ENCODE measurements at places on chromosomes 12 and 14.
A peak's percentile ranks its signal among the peaks of the same experiment; 100 is the strongest.

DNA sequence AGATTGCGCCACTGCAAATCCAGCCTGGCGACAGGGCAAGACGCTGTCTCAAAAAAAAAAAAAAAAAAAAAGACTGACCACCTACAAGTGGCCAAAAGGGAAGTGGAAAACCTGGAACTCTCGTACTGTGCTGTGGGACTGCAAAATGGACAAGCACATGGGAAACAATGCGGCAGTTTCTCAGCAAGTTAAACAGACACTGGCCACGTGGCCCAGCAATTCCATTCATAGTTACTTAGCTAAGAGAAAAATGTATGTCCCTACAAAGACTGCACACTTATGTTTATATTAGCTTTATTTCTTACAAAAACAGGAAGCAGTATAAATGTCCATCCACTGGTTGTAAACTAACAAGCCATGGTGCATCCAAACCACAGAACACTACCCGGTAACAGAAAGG is 5.6 kb downstream of the CHFR start:
- DNase-seq = no peak

GRCh38 chr12:12282202-12282601 is 15.4 kb upstream of the LRP6 start:
- no peak for DNase-seq

GRCh38 chr12:90683871-90684270 is 271.1 kb downstream of the CCER1 start:
- DNase-seq = no peak

DNA sequence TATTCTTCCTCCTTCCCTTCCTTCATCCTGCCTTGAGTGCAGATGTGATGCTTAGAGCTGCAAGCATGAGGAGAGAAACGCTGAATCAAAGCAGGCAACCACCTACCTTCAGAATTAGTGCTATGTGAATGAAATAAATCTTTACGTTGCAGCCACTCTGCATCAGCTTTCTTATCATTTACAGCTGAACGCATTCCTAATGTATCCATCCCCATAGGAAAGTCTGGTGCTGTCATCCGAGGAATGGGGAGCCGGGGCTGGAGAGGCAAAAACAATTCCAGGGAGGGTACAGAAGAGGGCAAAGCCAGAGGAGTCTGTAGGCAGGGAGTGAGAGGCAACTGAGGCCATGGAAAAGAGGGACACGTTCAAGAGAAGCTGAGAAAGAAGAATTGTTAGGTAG is 90.0 kb downstream of the GCH1 start:
- DNase-seq = no peak

GRCh38 chr14:24988760-24989159 is 61.2 kb downstream of the STXBP6 start:
- no peak for DNase-seq

DNA sequence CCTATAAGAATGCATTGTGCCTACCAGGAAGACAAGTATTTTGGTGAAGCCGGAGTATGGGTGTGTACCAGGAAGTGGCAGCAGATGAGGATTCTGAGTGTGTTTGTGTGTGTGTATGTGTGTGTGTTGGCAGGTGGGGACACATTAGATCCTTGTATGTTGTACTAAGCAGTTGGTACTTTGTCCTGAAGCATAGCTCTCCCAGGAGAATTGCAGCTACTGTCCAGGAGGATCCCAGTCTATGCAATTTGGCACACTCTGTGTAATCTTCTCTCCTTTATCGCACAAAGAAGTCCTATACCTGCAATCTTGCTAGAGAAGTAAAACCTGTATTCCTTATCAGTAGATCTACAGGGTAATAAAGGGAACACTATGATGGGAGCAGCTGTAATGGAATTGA is 276.5 kb downstream of the PAWR start:
- no peak for DNase-seq

DNA sequence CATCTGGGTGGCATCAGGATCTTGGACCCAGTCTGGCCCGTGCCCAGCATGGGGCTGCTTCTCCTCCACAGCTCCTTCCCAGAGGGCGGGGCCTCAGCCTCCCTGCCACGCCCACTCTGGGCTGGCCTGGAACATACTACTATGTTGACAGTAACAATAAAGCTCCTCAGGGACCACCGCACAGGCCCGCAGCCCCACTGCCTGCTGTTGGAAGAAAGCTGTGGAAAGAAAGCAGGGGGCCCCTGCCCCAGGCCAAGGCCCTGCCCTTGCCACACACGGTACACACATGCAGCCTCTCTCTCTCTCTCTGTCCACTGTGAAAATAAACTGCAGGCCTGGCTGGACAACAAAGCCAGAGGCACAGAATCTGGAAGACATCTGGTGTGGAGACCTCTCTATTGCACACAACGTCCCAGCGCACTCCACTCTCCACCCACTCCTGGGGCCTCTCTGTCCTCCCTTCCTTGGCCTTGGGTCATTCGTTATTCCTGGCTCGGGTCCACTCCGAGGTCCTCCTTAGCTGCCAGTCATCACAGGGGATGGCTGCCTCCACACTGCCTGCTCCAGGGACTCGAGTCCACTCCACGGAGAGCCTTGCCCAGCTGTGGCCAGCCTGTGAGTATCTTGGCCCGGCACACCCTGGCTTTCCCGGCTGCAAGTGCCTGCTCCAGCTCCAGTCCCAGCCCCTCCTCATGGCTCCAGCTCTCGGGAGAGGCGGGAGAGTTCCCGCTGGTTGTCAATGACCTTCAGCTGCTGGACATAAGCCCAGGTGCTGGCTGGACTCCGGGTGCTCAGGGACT is 11.8 kb upstream of the ENDOU start:
- no peak for DNase-seq

GRCh38 chr14:92021523-92021922 is 18.3 kb downstream of the TRIP11 start:
- DNase-seq = no peak

GRCh38 chr12:95633732-95634465 is 82.6 kb upstream of the USP44 start:
- DNase-seq = no peak

- peak; percentile 19 for DNase-seq
Measured at GRCh38 chr12:46071769-46072624, 81.6 kb upstream of the SCAF11 start.

DNA sequence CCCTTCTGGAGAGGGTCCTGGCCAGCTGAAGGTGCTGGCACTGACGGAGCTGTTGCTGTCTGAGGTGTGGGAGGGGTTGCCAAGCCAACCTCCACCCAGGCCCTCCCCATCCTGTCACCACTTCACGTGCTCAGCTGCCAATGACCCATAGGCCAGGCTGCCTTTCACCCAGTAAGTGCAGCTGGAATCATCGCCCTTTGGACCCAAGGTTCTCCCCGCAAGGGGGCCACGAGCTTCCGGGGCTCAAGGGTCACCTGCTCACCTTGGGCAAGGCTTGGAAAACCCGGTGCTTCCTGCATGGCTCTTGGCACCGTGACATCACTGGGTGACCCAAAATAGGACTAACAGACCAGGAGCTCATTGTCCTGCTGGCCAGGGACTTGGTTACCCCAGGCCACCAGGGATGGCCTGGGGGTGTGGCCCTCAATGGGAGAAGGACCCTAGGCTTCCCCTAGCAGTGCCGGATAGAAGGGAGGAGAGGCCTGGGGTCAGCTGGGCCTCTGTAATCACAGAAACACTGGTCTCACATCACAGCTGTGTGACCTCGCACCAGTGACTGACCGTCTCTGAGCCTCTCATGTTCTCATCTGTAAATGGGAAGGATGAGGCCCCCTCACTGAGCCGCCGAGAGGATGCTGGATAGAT is 51.3 kb downstream of the CCDC85C start:
- no peak for DNase-seq

DNA sequence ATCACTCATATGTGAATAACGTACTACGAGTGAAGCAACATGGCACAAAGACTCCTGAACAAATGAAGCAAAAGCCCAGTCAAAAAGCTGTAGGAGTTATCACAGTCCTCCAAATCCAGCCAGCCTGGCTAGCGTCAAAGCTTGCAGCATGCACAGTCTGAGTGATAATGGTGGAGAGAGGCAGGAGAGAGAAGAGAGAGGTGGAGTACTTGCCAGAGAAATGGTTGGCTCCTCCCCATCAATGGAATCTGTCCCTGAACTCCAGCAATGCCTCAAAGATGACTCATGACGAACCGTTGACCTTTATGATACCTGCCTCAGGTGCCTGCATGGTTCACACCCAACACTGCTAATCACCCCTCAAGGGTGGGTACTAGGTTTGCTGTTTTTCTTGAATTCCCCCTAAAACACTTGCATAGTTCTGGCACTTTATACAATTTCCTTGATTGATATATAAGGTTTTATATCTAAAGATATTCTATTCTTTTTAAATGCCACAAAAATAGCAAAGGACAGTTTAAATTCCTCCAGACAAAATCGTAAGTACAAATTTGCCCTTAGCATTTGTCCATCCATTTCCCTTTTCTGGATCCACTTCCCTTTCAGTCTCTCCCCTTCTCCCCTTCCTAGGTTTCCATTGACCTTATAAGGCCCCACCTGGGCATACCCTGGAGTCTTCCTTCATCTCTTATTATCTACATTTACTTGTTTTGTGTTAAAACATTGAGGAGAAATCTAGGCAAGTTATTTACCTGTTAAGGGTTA is 10.2 kb downstream of the ARHGDIB start:
- DNase-seq = no peak

DNA sequence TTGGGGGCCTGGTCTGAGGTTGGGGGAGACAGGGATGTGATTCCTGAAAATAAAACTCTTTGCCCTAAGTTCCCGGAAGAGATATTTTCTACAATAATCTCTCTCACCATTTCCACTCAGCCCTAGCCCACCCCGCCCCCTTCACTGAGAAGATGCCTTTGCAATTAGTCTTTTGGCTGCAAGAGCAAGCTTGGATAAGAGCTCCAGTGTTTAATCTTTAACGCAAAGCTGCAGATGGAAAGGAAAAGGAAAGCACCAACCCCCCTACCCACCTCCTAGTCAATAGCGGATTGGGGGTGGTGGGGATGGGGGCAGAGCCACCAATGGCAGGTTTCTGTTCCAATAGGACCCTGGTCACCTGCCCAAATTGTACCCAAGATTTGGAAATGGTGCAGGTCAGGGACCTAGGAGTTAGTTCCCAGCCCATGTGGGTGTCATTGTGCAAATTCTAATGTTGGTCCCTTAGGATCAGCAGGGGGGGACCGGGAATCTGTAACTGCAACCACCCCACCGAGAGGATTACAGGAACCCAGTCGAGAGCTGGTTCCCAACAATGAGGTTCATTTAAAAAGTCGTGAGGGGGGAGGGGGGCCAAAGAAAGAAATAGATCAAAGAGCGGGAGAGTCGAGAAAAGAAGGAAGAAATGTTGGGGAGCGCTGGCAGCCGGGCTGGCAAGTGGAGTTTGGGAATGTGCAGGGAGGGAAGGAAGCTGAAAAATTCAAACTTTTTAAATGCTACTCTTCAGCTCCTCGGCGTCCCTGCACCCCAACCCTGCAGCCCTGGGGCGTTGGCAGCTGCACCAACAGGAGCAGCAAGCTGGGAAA is 1.6 kb downstream of the ZFP36L1 start:
- DNase-seq = no peak

- no peak for DNase-seq
Measured at GRCh38 chr12:124512667-124513296, 54.6 kb downstream of the NCOR2 start.

- no peak for DNase-seq
Measured at GRCh38 chr14:101402936-101403660, 158.2 kb upstream of the DIO3 start.

DNA sequence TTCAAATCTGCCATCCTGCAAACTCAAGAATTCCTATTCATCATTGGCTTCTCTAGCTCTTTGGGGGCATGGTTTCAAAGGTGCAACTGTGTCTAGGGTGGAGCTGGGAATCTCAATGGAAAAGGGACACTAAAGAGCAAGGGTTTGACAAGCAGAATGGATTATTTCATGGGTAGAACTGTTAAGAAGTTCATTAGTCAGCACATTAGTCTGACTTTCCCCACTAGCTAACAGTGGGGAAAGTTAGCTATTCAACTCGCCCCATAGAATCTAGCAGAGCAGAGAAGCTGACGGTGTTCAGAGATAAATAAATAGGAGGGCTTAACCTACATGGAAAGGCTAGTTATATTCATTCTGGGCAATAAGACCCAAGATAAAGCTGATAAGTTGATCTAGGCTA is 153.9 kb downstream of the EMP1 start:
- no peak for DNase-seq

DNA sequence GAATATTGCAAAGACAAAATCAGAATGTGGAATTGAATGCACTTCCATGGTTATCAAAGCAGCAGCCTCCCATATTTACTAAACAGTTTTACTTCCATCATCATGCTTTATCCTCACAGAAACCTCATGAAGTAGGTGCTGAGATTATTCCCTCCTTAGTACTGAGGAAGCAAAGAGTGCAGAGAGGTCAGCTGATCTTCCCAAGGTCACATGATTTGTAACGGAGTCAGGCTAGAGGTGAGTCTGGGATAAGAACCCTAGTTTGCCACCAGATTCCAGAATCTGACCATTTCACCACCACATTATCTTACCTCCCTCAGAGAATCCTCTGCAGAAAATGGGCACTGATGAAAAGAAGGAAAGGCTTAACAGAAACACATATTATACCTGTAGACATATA is 102.0 kb downstream of the LGR5 start:
- DNase-seq = no peak

- no peak for DNase-seq
Measured at GRCh38 chr14:105061428-105062047, 3.7 kb downstream of the GPR132 start.

DNA sequence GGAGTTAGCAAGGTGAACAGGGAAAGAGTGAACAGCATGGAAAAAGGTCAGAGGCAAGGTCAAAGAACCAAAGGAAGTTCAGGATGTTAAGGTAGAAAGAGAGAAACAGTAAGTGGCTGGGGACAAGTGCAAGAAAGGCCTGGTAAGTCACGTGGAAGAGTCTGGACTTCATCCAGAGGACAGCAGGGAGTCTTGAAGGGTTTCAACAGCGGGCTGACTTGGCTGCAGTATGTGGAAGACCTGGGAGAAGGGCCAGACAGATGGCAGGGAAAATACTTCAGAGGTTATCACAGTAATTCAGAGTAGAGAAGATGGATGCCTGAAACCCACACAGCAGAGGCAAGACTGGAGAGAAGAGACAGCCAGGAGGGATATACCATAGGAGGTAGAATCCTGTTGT is 34.0 kb downstream of the CIT start:
- DNase-seq = no peak

DNA sequence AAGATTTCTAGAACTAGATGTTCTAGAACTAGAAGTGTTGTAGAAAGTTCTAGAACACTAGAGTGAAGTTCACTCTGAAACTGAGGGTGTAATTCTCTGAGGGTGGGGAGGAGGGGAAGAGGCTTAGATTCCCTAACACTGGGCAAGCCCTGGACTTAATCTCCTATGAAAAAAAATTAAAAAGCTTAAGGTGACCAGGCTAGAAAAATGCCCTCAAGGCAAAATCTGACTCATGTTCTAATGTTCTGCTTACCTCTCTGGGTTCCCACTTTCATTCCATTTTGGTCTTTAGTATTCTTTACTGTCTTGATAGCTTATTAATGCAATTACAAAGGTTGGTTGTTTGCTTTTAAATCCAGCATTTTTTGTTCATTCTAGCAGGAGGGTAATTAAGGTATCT is 101.5 kb downstream of the KICS2 start:
- DNase-seq = no peak

DNA sequence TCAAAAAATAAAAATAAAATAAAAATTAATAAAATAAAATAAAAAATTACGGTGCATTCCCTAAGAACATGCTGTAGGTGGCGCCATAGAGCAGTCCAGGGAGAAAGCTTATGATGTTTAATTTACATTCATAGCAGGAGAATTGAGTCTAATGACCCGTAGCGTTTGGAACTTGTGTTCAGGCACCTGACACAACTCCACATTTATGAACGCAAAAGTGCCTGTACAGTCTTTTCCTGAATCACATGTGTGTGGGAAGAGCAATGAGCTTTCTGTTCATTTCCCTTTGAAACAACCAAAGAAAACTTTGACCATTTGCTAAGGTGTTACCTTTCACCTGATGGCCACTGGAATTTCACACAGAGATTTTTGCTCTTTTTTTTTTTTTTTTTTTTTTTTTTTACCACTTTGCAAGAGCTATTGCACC is 60.6 kb upstream of the KCNA1 start:
- DNase-seq = no peak

Measured in GF-D8 (cell line).